NCI-H1048 (cell line): ENCODE measurements at places on chromosomes 13 and 19.

DNA sequence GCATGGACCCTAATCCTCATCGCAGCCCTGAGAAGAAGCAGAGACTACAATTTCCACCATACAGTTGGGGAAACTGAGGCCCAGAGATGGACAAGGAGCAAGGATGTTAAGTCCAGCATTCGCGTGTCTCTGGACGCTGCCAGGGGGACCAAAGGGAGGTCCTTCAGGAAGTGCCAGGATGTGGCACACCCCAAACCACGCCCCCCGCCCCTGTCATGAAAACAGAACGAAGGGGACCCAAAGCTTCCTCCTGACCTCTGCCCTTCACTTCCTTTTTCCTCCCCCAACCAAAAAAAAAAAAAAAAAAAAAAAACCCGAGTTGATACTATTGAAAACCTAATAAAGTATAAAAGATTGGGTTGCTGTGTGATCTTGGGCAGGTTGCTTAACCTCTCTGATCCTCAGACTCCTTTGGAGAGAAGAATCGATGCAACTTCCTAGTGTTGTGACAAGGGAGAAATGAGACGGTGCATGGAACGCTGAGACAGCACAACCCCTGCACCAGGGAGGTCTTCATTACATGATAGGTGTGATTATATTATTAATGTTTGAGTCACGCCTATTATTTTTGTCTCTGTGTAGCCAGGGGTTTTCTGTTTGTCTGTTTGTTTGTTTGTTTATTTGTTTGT lies 2.7 kb upstream of the ZBTB7A start:
- DNase-seq, result no peak

GRCh38 chr19:14515501-14516047 lies 2.6 kb downstream of the DNAJB1 start:
- no peak for DNase-seq

DNA sequence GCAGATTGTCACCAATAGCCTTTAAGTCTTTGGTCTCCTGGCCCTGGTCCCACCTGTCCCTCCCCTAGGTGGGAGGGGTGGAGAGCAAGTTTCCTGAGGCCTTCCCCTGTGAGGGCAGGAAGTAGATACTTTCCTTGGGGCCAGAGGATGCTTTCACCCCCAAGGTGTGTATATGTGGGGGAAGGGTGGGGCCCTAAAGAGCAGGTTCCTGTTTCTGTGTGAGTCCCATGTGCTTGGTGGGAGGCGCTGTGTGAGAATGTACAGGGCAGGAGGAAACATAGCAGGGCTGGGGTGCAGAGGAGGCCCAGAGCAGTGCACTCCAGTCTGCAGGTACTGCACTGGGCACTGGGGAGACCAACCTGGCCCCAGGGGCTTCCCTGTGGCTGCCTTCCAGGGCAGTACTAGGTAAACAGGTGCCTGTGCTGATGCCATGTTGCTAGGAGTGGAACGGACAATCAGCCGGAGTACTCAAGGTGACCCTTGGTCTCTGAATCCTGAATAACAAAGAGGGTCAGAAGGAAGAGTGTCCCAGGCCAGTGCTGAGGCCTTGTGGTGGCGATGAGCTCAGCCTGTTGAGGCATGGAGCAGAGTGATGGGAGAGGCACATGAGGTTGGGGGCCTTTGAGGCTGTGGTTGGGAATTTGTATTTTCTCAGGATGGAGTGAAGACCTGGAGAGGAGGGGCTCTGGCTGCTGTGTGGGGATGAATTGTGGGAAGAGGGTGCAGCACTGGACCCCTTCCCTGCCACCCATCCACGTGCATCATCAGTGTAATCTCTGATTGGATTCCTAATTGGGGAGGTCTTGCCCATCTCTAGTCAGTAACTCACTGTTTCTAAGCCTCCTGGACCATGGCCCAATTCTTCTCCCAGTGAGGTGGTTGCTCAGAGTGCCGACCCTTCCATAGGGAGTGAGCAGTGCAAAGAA lies 5.1 kb downstream of the EGLN2 start:
- DNase-seq, result no peak

- DNase-seq, result no peak
Observed at GRCh38 chr19:14915116-14915515, 26.2 kb upstream of the OR7C2 start.

- DNase-seq, result no peak
Observed at GRCh38 chr19:1285737-1286360, at the start of gene EFNA2. Gene EFNA2, plus strand, starts transcription at chr19:1285873. Its CDS starts 296 bp downstream, at chr19:1286169.

DNA sequence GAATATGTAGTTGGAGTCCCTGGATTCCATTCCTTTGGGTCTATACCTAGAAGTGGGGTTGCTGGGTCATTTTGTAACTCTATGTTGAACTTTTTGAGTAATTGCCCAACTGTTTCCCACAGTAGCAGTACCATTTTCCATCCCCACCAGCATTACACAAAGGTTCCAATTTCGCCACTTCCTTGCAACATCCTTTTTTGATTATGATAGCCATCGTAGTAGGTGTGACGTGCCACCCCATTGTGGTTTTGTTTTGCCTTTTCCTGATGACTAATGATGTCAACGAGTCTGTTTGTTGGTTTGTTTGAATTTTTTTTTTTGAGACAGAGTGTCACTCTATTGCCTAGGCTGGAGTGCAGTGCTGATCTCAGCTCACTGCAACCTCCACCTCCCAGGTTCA lies 3.3 kb upstream of the PEX11G start:
- no peak for DNase-seq

DNA sequence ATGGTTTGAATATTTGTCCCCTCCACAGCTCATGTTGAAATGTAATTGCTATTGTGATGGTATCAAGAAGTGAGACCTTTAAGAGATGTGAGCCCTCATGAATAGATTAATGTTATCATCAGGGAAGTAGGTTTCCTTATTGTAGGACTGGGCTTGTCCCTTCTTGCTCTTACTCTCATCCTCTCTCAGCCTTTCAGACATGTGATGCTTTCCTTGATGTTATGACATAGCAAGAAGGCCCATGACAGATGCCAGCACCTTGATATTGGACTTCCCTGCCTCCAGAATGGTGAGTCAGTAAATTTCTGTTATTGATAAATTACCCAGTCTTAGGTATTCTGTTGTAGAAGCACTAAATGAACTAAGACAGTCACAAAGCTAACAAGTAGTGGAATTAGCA lies 5.7 kb upstream of the ZMYM2 start:
- no peak for DNase-seq

DNA sequence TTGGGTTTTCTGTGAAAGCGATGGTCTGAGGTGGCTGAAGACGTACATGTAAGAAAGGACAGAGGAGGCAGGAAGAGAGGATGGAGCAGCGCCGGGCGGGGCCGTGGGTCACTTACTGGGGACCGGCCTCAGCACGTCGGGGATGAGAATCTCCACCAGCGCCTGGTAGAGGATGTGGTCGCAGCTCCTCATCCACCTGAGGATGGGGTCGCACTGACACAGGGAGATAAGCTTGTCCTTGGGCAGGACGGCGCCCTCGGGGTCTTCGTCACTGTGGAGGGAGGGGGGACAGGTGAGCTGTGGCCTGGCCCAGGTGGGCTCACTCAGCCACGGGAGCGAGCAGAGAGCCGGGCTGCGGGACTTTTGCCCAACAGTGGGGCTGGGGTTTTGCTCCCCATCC lies 29.0 kb upstream of the RANBP3 start:
- no peak for DNase-seq

- no peak for DNase-seq
Observed at GRCh38 chr19:21022996-21023395, 2.5 kb downstream of the ZNF430 start.

- DNase-seq, result no peak
Observed at GRCh38 chr13:109568339-109568818, 218.0 kb downstream of the IRS2 start.

DNA sequence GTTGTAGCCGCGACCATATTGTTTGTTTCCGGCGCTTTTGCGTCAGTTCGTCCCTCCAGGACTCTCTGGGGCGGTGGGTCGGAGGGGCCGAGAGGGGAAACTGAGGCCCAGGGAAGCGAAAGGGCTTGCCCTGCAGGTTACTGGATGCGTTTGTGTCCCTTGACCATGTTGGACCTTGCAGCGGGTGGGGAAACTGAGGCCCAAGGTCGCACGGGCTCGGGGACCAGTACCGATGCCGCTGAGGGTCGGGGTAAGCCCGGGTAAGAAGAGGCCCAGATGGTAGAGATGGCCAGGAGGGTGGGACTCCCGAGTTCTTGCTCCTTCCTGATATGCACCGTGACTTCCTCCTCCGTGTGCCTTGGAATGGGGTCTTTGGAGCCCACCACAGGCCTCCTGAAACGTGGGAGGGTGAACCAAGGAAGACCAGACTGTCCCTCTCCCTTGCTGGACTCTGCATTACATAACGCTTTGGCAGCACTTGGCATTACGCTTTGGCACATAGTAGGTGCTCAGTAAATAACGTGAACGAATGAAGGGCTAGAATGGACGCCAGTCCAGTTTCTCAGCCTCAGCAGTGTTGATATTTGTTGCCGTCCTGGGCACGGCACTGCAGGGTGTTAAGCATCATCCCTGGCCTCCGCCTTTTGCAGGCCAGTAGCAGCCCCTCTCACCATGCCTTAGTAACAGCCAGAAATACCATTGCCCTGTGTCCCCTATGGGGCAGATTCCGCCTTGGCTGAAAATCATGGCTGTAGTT lies 743 bp downstream of the CHAF1A start:
- DNase-seq, result no peak
